Cardiac muscle cell (in vitro differentiated cells and primary cell): ENCODE measurements at places on chromosomes 1 and 21. TPM values are rescaled to one million over a fixed set of nuclear protein-coding genes. Genes with fewer than 3 reads are reported as not detected.

DNA sequence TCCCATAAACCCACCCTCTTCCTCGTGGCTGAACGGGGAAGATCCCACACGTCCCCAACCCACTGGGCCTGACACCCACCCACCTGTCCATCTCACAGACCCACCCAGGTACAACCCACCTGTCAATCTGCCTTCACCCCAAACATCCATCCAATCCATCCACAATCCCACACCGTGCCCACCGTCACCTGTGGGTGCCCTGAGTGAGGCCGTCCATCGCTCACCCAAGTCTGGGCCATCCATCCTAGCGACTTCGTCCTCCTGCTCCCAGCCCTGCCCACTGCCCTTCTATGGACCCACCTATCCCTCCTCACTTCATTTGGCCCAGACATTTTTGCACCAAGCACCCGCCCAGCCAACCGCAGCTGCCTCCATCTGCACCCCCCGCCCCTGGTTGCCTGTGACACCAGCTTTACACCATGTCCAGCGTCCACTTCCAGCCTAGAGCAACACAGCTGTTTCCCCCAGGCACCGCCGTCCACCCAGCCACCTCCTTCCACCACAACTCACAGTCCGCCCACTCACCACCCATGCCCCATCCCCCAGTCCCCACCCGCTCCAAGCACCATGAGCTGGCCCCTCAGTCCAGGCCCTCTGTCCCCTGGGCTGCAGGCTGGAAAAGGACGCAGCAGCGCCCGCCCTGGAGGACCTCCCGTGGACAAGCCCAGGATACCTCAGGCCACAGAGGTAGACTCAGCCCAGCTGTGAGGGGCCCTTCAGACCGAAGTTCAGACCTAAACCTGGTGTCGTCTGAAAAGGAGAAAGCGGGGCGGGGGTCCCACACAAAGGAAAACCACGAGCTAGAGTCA, 7.7 kb downstream of the TTLL10 start:
- H3K27me3 ChIP-seq = peaks cover 8% of the 10 kb centered on the region
- no peak for DNase-seq
- no peak overlapping the region for H3K27ac ChIP-seq

Gene GPR52
- 1.9 TPM in 1 of 2 replicates, not detected in the other for total RNA-seq

DNA sequence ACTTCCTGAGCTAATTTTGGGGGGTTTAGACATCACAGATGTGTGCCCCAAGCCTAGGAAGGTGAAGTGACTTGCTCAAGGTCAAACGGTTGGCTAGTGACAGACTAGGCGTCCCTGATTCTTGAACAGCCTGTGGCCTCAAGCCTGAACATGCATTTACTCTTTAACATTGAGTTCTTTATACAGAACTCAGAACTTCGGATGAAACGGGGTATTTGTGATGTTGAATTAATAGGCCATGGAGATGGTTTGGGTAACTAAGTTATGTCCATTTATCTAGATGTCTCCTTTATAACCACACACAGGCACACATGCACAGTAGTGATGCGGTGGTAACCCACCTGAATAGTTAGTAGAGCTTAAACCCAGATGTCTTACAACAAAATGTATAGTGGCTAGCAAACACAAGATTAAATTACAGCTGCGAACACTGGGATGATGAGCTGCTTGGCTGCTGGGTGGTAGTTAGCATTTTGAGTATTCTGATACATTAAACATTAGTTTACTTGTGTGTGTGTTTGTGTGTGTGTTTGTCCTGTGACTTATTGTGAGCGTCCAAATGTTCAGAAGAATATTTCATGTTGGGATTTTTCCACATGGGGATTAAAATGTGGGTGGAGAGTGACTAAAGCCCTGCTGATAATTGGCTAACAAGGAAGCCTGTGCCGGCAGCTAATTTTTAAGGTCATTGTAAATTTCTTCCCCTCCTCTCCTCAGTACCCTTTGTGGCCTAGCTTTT, 2.3 kb downstream of the ATP1A1 start:
- no peaks in the 10 kb centered on the region for H3K27me3 ChIP-seq
- no peak for DNase-seq
- H3K27ac ChIP-seq = peak overlapping the region; percentile 97

GRCh38 chr21:29017639-29018237, 1.4 kb downstream of the RWDD2B start:
- peak; percentile 9 for DNase-seq
- no peak overlapping the region for H3K4me3 ChIP-seq
- no peaks in the 10 kb centered on the region for H3K27me3 ChIP-seq
- H3K27ac ChIP-seq = no peak overlapping the region
- H3K4me1 ChIP-seq = no peaks in the 10 kb centered on the region

Gene ESPN
- 9.7 and 18.1 TPM in 2 replicates for total RNA-seq

Gene CACNA1S
- 0.30 and 0.35 TPM in 2 replicates for total RNA-seq

Gene RNU1-3
- total RNA-seq = under 0.01 TPM in 2 replicates

GRCh38 chr21:37292941-37293340, 25.8 kb upstream of the VPS26C start:
- H3K4me3 ChIP-seq = no peak overlapping the region
- H3K36me3 ChIP-seq = no peaks in the 10 kb centered on the region
- no peak overlapping the region for H3K27ac ChIP-seq
- no peaks in the 10 kb centered on the region for H3K27me3 ChIP-seq
- peaks cover 8% of the 10 kb centered on the region for H3K4me1 ChIP-seq

Gene SPATA21
- 0.18 TPM in 1 of 2 replicates, not detected in the other for total RNA-seq

Gene BEND5
- total RNA-seq = 12.1 and 19.1 TPM in 2 replicates

- H3K4me1 ChIP-seq = peaks cover 18% of the 10 kb centered on the region
- DNase-seq = no peak
- no peak overlapping the region for H3K27ac ChIP-seq
- no peaks in the 10 kb centered on the region for H3K27me3 ChIP-seq
- H3K36me3 ChIP-seq = no peaks in the 10 kb centered on the region
Observed at GRCh38 chr1:177007437-177008161, 156.9 kb downstream of the ASTN1 start.

Gene SPAG17
- total RNA-seq = 0.42 and 0.78 TPM in 2 replicates

GRCh38 chr1:200530623-200531261, 89.8 kb downstream of the KIF14 start:
- DNase-seq = no peak
- H3K27me3 ChIP-seq = no peaks in the 10 kb centered on the region
- H3K36me3 ChIP-seq = no peaks in the 10 kb centered on the region
- H3K4me1 ChIP-seq = no peaks in the 10 kb centered on the region
- no peak overlapping the region for H3K4me3 ChIP-seq

Gene FGR
- total RNA-seq = not detected in 2 replicates

Gene CLCA1
- total RNA-seq = not detected in 2 replicates

Gene ADAMTS1
- total RNA-seq = 155 and 185 TPM in 2 replicates

Gene CD160
- not detected in 2 replicates for total RNA-seq

Gene CFHR4
- total RNA-seq = not detected in 2 replicates

GRCh38 chr1:173878251-173878650, 10.1 kb downstream of the ZBTB37 start:
- H3K27ac ChIP-seq = no peak overlapping the region
- DNase-seq = no peak
- H3K36me3 ChIP-seq = peaks cover 22% of the 10 kb centered on the region
- no peak overlapping the region for H3K4me3 ChIP-seq
- H3K4me1 ChIP-seq = no peaks in the 10 kb centered on the region
- no peaks in the 10 kb centered on the region for H3K27me3 ChIP-seq

- H3K4me3 ChIP-seq = no peak overlapping the region
- H3K36me3 ChIP-seq = no peaks in the 10 kb centered on the region
- no peak for DNase-seq
- H3K4me1 ChIP-seq = no peaks in the 10 kb centered on the region
Observed at GRCh38 chr1:240991230-240991629, 365.8 kb downstream of the RGS7 start.

DNA sequence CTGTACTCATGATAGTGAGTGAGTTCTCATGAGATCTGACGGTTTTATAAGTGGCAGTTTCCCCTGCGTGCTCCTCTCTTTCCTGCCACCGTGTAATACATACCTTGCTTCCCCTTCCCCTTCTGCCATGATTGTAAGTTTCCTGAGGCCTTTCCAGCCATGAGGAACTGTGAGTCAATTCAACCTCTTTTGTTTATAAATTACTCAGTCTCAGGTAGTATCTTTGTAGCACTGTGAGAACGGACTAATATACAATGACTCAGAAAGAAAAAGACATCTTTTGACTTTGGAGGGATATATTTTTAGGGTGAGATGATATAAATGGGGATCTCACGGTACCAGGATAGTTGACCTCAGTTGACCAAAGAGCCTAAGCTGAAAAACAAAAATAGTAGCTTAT, 74.7 kb upstream of the BACH1 start:
- H3K4me1 ChIP-seq = no peaks in the 10 kb centered on the region
- no peak for DNase-seq
- no peak overlapping the region for H3K4me3 ChIP-seq
- H3K27me3 ChIP-seq = no peaks in the 10 kb centered on the region
- H3K27ac ChIP-seq = no peak overlapping the region

DNA sequence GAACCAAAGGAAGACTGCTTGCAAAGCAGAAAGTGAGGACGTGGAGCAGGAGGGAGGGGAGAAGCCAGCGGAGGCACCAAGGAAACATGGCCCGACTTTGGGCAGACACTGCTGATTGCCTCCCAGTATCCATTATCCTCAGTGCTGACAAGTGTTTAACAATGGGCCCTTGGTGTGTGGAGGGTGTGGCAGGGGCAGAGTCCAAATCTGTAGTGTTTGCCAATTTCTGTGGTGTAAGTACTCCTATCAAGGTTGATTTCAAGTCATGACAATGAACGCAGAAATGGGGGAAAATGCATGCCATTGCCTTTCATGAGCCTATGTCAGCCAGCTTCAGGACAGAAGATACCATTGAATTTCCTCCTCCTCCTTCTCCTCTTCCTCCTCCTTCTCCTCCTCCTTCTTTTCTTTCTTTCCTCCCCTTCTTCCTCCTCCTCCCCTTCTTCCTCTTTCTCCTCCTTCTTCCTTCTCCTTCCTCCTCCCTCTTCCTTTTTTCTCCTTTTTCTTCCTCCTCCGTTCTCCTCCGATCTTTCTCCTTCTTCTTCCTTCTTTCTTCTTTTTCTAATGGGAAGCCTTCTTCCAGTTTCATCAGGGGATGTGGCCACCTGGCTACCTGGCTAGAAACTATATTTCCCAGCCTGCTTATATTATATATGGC, 10.3 kb upstream of the PHC2 start:
- no peak for DNase-seq
- H3K4me1 ChIP-seq = peaks cover 24% of the 10 kb centered on the region
- H3K36me3 ChIP-seq = no peaks in the 10 kb centered on the region
- H3K27me3 ChIP-seq = no peaks in the 10 kb centered on the region
- no peak overlapping the region for H3K4me3 ChIP-seq

DNA sequence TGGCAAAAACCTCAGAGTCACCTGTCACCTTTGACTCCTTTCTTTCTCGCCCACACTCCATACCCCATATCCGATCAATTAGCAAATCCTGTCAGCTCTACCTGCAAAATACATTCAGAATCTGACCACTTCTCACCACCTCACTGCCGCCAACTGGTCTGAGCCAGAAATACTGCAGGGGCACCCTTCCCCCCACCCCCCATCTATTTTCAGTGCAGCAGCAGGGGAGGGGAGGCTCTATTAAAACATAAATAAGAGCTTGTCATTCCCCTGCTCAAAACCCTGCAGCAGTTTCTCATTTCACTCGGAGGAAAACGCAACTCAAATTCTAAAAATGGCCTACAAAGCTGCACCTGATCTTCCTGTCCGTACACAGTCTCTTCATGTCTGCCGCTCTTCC, 3.9 kb downstream of the PKLR start:
- H3K36me3 ChIP-seq = no peaks in the 10 kb centered on the region
- DNase-seq = no peak
- H3K27me3 ChIP-seq = peaks cover 40% of the 10 kb centered on the region

GRCh38 chr1:232308616-232309015, 321.3 kb downstream of the SIPA1L2 start:
- no peak overlapping the region for H3K27ac ChIP-seq
- no peaks in the 10 kb centered on the region for H3K36me3 ChIP-seq
- H3K27me3 ChIP-seq = no peaks in the 10 kb centered on the region
- peaks cover 5% of the 10 kb centered on the region for H3K4me1 ChIP-seq
- no peak for DNase-seq

Gene LIPI
- total RNA-seq = not detected in 2 replicates

GRCh38 chr1:160030657-160031364, 979 bp downstream of the PIGM start:
- peak; percentile 28 for DNase-seq
- peaks cover 11% of the 10 kb centered on the region for H3K4me1 ChIP-seq
- peak overlapping the region; percentile 84 for H3K4me3 ChIP-seq
- no peaks in the 10 kb centered on the region for H3K36me3 ChIP-seq
- peaks cover 22% of the 10 kb centered on the region for H3K27me3 ChIP-seq

DNA sequence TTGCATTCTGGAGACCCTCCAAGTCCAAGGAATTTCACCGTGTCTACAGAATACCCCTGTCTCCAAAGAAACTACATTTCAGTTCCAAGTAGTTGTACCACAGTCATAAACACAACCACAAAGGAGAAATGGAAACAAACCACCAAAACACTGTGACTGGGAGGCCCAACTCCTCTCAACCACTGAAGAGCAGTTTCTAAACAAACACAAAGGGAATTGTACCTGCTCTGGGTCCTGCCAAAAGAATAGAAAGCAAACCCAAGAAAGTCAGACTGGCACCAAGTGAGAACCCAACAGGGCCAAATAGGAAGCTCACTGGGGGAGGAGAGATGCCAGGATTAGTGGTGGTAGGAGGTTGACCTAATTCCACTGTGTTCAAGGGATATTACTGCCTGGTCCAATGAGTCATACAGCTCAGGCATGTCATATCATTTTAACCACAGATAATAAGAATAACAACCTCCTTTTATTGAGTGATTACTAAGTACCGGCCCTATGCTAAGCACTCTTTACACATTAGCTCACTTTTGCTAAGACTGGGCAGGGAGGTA, 123.9 kb upstream of the PPP2R5A start:
- peaks cover 15% of the 10 kb centered on the region for H3K4me1 ChIP-seq
- DNase-seq = no peak
- H3K27ac ChIP-seq = no peak overlapping the region
- H3K36me3 ChIP-seq = no peaks in the 10 kb centered on the region

Gene NBPF3
- total RNA-seq = 10.4 and 13.8 TPM in 2 replicates

Gene ZBTB40
- total RNA-seq = 14.1 and 18.1 TPM in 2 replicates

GRCh38 chr1:169321539-169321938, 46.1 kb downstream of the NME7 start:
- H3K27ac ChIP-seq = no peak overlapping the region
- H3K36me3 ChIP-seq = no peaks in the 10 kb centered on the region
- no peak for DNase-seq
- no peaks in the 10 kb centered on the region for H3K27me3 ChIP-seq
- H3K4me1 ChIP-seq = no peaks in the 10 kb centered on the region
- no peak overlapping the region for H3K4me3 ChIP-seq

DNA sequence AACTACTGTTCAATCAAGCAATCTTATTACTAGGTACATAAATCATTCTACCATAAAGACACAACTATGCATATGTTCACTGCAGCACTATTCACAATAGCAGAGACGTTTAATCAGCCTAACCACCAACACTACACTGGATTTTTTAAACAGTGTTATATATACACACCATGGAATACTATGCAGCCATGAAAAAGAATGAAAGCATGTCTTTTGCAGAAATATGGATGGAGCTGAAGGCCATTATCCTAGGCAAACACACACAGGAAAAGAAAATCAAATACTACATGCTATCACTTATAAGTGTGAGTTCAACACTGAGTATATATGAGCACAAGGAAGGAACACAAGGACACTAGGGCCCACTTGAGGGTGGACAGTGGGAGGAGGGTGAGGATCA, 159.2 kb downstream of the DPYD start:
- DNase-seq = no peak
- no peaks in the 10 kb centered on the region for H3K27me3 ChIP-seq
- no peaks in the 10 kb centered on the region for H3K4me1 ChIP-seq
- H3K36me3 ChIP-seq = no peaks in the 10 kb centered on the region
- H3K27ac ChIP-seq = no peak overlapping the region

Gene SEMA4A
- total RNA-seq = 3.6 and 8.6 TPM in 2 replicates
